Activated CD8-positive, alpha-beta T cell treated with anti-CD3 and anti-CD28 coated beads, Interleukin-2, amount 10 ng/mL, durations not matched to agents 7 days and 5 days (primary cell): ENCODE measurements at places on chromosomes 2 and 18. TPM values are rescaled to one million over a fixed set of nuclear protein-coding genes. Genes with fewer than 3 reads are reported as not detected.

Gene INPP5D
- 108 TPM for total RNA-seq

GRCh38 chr2:16270441-16270840 lies 330.1 kb downstream of the MYCN start:
- no peak for DNase-seq

DNA sequence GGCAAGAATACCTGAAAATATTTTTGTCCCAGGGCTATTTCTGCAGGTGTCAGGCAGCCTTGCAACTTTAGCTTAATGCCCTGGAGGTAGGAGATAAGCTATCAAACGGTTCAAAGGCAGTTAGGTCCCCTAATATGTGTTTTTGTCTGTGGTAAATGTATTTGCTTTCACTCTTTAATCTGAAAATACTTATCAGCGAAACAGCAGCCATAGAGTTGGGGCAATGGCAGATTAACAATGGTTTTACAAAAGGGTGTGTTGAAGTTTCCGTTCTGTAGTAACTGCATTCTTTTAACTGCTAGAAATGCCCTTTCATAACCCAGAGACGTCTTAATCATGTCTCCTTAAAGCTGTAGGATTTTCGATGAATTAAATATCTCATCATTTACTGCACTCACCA lies 265.0 kb upstream of the TRIB2 start:
- DNase-seq: no peak

- DNase-seq: no peak
These were observed 52.0 kb downstream of the SLC4A5 start for GRCh38 chr2:74291218-74291544.

- no peak for DNase-seq
These were observed 89.6 kb downstream of the UPP2 start for GRCh38 chr2:158191076-158191895.

DNA sequence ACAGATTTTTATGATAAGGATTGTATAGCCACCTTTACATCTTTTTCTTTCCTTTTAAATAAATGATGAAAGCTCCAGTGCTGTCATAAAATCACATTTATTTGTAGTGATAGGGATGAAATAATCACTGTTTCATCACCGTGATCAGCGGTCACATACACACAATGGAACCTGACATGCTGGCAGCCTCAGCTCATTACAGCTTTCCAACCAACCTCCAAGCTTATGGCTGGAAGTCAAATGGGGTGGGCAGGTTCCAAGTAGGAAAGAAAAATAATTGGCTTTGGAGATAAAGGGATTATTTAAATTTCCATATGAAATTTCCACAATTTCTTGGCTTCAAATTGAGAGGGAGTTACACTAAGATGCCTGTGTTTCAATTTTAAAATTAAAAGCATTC lies 251.3 kb downstream of the PLCL1 start:
- DNase-seq: no peak

Gene CCDC141
- total RNA-seq: 19.5 TPM

GRCh38 chr18:79859314-79859713 lies 61.6 kb downstream of the KCNG2 start:
- DNase-seq: no peak

DNA sequence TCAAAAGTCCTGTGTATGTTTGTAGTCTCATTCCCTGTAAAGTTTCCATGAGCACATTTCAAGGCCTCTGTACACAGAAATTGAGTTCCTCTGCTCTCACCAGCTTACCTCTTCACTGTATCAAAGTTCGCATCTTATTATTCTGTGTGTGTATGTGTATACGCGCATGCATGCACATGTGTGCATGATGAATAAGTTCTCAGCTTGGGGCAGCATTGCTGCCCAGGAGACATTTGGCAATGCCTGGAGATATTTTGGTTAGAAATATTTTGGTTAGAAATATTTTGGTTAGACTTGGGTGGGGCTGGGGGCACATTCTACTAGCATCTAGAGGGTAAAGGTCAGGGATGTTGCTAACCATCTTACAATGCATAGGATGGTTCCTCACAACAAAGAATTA lies 23.4 kb downstream of the TCF7L1 start:
- no peak for DNase-seq

Gene HOXD9
- not detected for total RNA-seq

Gene KCTD18
- total RNA-seq: 14.8 TPM

- no peak for DNase-seq
These were observed 24.3 kb downstream of the NCAPH start for GRCh38 chr2:96359866-96360265.

- DNase-seq: no peak
These were observed 285.8 kb downstream of the C1D start for GRCh38 chr2:67777010-67777409.

Gene OXER1
- not detected for total RNA-seq

- DNase-seq: no peak
These were observed 123.9 kb upstream of the DCC start for GRCh38 chr18:52216109-52216508.

- no peak for DNase-seq
These were observed 63.5 kb downstream of the EVA1A start for GRCh38 chr2:75497256-75497655.

GRCh38 chr18:58339890-58340289 lies 289.0 kb downstream of the ALPK2 start:
- no peak for DNase-seq

DNA sequence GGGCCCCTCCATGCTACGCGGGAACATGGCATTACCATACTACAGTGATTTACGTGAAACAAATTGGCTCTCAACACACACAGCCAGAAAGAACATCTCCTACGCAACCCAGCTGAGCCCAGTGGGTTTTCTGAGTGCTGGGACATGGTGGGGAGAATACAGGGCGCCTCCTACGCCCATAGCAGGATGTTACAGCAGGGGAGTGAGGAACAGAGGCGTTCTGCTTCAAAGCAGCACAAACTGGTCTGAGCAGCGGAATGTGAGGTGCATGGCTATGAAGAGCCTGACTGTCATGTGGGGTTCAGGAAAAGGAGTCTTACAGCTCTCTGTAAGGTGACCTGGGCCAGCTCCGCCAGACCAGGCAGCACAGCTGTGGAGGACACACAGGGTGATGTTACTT lies 108.6 kb upstream of the REV1 start:
- no peak for DNase-seq

- no peak for DNase-seq
These were observed 4.8 kb downstream of the UGP2 start for GRCh38 chr2:63846487-63846886.

DNA sequence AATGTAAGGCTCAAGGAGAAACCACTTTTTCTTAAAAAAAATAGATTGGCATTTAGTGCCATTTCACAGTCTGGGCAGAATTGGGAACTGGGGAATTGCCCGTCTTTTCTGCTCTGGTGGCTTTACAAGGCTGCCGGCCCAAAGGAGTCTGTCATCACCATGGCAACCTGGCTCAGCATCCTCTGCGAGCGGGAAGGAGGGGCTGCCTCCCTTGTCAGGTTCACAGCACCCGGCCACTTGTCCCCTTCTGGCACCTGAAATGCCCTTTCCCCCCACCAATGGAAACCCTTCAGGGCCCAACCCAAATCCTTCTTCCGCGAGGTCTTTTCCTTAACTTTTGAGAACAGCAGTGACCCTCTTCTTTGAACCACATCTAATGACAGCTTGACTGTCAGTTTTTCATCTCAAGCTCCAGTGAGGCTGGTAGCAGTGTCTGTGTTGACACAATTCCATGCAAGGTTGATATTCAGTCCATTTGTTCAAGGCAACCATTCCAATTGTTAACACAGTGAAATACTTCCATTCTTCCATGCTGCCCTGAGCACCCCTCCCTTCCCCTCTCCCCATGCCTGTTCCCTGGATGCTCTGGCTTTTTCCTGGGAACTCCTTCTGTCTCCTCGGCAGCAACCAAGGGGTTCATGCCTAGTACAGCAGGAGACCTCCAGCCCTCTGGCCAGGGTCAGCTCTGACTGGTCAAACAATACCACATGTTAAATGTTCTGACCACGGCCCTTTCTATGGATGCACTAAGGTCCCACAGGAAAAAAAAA lies 79.6 kb downstream of the DNER start:
- no peak for DNase-seq

Gene G6PC2
- total RNA-seq: not detected

- no peak for DNase-seq
These were observed 80.4 kb upstream of the RAPGEF4 start for GRCh38 chr2:172655091-172655837.

Gene ALPG
- not detected for total RNA-seq

GRCh38 chr2:64698668-64699444 lies 45.1 kb upstream of the SERTAD2 start:
- DNase-seq: no peak

DNA sequence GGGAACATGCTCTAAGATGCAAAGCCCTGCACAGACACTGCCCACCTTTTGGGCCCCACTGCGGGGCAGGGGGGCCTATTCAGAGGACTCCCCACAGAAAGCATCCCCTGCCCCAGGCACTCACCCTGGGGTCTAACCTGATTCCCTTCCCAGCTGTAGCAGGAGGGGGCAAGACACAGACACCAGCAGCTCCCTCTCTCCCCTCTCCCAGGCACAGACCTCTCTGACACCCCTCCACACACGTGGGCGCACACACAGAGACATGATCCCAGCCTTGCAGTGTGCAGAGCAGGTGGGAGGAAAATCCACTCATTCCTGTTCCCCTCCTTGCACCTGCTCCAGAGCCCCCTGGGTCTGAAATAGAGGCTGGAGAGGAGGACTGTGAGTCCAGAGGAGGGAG lies 10.7 kb downstream of the TNS1 start:
- DNase-seq: no peak

- DNase-seq: no peak
These were observed 861.7 kb downstream of the SLC4A3 start for GRCh38 chr2:220489121-220489520.

DNA sequence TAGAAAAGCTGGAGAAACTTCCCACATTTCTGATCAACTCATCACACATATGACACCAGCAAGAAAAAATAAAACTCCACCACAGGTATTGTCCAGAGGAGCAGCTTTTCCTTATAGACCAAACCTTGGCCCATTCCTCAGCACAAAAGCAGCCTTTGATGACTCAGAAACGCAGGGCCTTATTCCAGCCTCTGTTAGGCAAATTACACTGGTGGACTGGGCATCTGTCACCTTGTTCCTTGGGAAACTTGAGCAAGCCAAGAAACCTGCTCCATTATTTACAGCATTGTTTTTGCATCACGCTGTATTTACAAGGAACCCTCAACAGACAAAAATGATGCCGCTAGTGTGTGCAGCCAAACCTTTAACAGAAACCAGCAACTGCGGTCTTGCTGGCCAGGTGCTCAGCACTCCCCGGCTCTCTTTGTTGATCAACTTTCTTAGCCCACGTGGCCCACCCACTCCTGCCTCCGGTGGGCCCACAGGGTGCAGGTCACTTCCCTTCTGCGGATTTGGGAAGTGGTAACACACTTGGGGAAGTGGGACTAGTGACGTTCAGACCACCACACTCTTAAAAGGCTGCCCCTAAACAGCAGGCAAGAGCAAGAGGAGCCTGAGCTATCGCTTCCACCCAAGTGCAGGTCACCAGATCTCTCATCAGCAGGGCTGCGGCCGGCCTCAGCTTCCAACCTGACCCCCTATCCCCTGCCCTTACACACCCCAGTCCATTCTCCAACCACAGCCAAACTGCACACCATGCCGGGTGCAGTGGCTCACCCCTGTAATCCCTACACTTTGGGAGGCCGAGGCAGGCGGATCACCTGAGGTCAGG lies 1.5 kb downstream of the AP1S3 start:
- DNase-seq: peak; percentile 27

GRCh38 chr2:197304556-197305011 lies 6.0 kb downstream of the ANKRD44 start:
- DNase-seq: no peak

DNA sequence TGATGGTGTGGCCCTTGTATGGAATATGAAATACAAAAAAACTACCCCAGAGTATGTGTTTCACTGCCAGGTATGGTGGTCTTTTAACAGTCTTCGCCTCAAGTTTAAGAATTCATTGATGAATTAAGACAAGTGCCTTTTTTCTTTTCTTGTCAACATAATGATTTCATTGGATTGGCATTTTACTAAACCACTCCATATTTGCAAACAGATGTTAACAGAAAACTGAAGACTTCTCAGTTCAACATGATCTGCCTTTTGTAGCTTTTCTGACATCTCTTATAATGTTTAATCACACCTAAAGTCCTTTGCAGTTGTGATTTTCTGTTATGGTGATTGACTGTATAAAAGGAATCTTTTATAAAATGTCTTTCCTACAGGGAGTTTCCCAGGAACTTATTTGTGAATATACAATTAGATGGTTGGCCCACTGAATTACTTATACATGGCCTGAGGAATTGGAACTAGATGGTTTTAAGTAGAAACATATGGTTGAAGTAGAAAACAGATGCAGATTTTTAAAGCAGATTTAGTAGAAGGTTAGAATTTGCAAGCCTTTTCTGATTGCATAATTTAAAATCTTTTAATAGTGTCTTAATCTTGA lies 39.7 kb downstream of the DYNC1I2 start:
- no peak for DNase-seq

Gene DPYSL5
- total RNA-seq: not detected

Gene PSMA8
- total RNA-seq: 1.2 TPM

DNA sequence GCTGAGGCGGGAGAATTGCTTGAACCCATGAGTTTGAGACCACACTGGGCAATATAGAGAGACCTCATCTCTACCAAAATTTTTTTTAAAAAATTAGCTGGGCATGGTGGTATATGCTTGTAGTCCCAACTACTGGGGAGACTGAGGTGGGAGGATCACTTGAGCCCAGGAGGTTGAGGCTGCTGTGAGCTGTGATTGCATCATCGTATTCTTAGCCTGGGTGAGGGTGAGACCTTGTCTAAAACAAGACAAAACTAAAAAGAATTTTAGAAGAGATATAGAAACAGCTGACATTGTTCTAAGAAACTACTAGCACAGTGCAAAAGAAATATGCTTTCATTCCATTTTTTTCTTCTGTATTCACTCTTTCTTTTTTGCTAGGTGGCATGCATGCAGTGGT lies 298.4 kb downstream of the NYAP2 start:
- no peak for DNase-seq

Gene DNAH6
- 0.89 TPM for total RNA-seq

DNA sequence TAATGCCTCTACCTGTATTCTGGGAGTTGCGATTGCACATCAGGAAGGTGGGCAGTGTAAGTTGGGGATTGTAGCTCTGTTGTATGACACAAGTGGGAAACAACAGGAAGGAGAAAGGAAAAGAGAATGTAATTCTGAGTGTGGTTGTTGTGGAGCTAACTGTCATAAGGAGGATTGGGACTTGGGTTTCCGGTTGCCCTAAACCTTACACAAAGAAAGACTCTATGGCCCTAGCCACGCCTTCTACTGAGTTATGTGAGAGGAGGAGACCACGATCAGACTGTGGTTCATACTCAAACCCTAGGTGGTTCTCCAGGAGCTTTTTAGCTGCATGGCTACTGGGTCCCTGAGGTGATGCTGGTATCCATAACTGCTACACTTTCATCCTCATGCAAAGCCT lies 86.5 kb downstream of the TANC1 start:
- no peak for DNase-seq

Gene PIEZO2
- total RNA-seq: not detected

DNA sequence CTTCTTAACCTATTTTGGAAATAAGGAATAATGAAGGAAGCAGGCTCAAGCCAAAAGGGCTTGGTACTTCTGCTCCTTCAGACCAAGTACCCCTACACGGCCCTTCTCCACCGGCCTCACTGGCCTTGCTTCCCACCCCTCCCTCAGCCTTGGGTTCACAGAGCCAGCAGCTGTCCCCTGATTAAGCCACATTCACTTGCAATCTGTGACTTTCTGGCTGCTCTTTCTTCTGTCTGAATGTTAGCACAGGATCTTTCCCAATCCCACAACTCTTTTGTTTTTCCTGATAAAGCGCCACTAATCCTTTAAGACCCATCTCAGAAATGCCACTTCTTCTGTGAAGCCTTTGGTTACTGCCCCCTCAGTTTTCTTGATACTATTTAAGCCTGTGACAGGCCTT lies 52.4 kb downstream of the REEP1 start:
- DNase-seq: no peak
